Activated naive CD4-positive, alpha-beta T cell (primary cell): ENCODE measurements at places on chromosomes 16 and 17.

- no peak for DNase-seq
Observed at GRCh38 chr16:16062023-16062937, 112.9 kb downstream of the ABCC1 start.

DNA sequence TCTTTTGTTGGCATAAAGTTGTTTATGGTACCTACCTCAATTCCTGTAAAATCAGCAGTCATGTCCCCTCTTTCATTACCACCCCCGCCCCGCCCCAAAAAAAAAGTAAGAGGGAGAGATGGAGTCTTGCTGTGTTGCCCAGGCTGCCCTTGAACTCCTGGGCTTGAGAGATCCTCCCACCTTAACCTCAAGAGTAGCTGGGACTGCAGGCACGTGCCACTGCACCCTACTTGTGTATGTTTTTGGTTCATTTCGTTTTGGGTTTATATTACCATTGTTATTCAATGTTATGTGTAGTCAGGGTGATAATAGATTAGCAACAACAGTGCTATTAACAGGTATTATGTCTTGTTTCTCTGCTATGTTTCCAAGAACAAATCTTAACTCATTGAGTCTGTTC is 15.9 kb downstream of the TNRC6C start:
- no peak for DNase-seq

GRCh38 chr16:49530427-49530970 is 156.9 kb downstream of the C16orf78 start:
- no peak for DNase-seq

DNA sequence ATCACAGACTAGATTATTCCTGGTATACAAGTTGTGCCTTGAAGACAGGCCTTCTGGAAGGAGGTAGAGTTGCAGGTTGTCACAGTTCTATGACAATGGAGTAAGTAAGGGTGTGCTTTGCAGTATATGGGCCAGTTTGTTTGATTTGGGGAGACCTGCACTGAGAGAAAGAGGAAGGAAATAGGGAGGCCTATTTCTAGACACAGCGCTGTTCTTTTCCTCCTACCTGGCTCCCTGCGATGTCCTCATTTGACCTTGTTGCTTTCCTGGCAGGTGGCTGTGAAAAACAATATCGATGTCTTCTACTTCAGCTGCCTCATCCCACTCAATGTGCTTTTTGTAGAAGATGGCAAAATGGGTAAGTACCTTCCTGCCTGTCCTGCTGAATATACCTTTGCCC is 22.5 kb upstream of the RASL10B start:
- DNase-seq = no peak

GRCh38 chr17:78110363-78111015 is 18.1 kb downstream of the TMC6 start:
- DNase-seq = no peak

GRCh38 chr16:85571563-85571812 is 41.6 kb upstream of the GSE1 start:
- DNase-seq = no peak

DNA sequence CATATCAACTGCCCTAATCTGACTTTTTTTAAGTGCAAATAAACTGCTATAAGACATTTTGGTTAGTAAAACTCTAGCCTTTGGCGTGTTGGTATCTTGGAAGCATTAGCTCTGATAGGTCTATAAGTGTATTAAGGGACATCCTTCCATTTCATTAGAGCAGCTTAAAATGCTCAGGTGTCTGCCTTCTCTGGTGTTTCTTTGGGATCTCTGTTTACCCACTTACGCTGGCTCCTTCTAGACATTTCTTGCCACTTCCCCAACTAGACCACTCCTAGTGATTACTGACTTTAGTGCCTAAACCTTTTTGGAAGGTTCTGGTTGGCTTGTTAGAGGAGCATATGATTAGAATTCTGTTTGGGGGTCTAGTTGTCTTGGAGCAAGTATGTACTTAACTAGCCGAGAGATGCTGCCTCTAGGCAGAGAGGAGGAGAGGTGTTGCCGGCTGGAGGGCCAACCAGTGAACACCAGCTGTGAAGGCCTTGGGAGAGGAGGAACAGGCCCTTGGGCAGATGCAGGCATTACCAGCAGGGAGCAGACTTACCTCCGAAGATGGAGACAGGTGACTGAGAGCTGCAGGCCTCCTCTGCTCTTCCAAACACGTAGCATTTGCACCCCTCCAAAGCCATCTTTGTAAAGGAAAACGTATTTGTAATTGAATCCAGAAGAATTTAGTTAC is 15.2 kb upstream of the CLEC18C start:
- no peak for DNase-seq

DNA sequence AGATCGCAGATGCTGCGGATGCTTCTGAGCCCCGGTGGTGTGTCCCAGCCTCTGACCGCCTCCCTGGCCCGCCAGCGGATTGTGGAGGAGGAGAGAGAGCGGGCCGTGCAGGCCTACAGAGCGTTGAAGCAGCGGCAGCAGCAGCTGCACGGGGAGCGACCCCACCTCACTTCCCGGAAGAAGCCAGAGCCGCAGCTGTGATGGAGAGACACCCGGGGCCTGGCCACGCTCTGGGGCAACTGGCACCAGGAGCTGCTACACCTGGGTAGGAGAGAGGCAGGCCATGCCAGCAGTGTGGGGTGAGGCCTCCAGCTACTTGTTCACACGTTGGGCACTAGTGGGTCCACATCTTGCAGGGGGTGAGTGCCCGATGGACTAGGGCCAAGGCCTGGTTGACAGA is 6.0 kb downstream of the CCDC137 start:
- DNase-seq = no peak

DNA sequence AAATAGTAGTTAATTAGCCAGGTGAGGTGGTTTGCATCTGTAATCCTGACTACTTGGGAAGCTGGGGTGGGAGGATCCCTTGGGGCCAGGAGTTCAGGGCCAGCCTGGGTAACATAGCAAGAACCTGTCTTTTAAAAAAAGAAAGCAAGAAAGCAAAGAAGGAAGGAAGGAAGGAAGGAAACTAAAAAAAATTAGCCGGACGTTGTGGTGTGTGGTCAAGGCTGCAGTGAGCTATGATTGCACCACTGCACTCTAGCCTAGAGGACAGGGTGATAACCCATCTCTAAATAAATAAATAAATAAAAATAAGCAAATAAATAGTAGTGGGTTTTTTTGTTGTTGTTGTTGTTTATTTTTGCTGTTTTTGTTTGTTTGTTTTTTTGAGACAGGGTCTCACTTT is 39.3 kb upstream of the MAP2K6 start:
- DNase-seq = no peak

DNA sequence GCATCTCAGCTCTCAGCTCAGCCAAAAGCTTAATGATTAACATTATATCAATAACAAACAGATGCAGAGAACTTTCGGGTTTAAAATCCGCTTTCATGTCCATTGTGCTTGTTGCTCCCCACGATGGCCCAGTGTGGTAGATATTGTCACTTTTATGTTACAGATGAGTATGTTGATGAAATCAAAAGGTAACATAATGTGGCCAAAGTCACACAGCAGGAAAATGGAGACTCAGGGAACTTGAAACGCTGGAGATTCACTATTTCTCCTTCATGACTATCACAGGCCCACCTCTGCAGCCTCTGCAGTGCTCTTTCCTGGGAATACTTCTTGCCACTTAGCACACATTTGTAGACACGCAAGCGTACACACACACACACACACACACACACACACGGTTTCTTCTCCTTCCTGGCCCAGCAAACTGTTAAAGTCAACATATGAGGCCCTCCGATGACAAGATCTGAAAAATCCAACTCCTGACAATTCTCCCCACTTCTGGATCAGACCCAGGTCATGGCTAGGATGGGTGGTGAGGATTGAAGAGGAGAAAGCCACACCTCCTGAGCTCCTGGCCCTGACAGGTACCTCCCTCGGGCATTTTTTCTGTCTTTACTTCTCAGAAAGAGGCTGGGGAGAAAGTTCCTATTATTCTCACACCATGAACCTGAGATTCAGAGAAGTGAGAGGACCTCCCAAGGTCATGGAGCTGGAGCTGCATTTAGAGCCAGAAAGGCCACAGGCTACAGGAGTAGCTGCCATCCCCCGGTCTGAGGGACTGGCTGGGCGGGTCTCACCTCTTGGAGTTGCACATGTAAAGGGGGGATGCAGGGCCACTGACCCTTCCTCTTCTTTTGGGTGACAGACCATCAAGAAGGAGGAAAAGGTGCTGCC is 9.7 kb downstream of the DRC7 start:
- DNase-seq = no peak

- no peak for DNase-seq
Observed at GRCh38 chr17:31702041-31702440, 157.0 kb downstream of the COPRS start.

GRCh38 chr16:80909720-80910119 is 97.0 kb downstream of the CMC2 start:
- no peak for DNase-seq

GRCh38 chr17:75403131-75403530 is 2.3 kb downstream of the GRB2 start:
- DNase-seq = no peak

GRCh38 chr16:78906135-78906534 is 694.4 kb downstream of the MAF start:
- DNase-seq = no peak

DNA sequence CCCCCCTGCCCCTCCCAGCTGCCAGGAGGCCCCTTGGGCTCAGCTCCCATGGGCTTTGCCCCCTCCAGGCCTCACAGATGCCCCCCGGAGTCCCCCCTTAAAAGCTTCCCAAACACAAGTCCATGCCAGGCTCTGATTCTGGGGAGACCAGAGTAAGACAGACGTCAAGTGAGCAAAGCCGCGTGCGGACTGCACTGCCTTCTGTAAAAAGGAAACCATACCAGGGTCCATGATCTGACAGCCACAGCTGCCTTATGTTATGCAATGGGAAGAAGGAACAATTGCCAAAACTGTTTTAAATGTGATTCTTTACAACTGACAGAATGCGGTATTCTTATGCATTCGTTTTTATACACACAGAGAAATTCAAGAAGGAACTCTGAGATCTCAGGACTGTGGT is 17.9 kb upstream of the HEXD start:
- DNase-seq = no peak

DNA sequence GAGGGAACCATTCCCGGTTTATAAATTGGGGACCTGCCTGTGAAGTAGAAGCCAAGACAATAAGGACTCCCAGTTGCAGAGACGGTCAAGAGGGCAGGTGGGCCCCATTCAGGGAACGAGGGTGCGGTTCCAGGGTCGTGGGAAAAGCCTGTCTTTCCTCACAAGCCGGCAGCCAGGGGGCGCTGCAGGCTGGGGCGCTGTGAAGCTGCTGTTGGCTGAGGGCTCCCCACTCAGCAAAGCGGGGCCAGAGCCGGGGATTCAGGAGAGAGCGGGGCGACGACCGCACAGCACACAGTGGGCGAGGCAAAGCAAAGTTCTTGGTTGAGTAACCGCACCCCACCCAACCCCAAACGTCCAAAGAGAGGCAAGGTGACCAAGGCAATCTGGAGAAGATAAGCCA is 24.9 kb downstream of the CDRT15 start:
- DNase-seq = peak; percentile 36

DNA sequence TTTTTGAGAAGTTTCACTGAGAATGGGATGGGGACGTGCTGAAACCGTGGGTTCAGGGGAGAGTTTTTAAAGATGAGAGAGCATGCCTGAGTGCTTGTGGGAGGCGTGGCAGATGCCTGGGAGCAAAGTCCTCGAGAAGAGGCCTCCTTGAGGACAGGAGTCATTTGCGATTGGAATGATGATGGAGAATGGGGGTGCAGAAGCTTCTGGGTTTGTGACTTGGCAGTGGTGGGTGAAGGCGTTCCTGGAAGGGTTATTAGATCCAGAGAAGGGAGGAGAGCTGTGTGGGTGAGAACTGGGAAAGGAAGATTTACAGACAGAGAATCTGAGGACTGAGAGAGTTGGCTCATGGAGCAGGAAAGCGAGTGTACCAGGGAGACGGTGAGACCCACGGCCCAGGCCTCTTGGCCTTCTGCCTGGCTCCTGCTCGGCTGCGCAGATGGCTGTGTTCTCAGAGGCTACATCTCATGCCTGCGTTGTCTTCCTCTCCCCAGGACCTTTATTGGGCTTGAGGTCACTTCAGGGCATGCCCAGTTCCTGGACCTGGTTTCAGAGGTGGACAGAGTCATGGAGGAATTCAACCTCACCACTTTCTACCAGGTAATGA is 8.6 kb upstream of the MMP15 start:
- no peak for DNase-seq

DNA sequence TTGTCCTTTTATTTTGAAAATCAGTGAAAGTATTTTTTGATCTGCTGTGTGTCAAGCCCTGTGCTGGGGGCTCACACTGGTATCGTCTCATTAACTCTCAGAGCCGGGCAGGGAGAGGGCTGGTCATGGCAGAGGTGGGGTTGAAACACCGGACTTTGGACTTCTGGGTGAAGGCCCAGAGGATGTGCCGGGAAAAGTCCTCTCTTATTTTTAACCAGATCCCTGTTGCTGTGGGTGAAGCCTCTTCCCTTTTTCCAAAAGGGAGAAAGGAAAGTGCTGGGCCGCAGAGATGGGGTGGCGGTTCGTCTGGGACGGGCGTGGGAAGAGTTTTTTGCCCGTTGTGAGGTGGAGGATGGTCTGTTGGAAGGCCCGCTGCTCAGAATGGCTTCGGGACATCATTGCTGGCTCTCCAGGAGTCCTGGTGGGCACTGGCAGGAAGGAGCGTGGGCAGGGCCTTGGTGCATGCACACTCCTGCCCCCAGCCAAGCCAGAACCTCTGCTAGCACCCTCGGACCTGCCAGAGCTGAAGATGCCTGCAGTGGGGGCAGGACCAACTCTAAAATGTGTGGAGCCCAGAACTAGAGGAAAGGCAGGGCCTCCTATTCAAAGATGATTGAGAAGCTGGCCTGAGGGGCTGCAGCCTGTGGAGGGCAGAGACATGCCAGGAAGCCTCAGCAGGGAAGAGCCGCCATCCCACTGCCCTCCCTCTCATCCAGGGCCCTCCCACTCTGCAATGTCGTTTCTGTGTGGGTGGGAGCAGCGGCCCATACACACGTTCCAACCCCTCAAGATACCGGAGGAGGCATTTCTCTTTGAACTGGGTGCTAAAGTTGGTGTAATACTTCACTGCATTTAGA is 213.2 kb downstream of the CCDC182 start:
- DNase-seq = no peak

DNA sequence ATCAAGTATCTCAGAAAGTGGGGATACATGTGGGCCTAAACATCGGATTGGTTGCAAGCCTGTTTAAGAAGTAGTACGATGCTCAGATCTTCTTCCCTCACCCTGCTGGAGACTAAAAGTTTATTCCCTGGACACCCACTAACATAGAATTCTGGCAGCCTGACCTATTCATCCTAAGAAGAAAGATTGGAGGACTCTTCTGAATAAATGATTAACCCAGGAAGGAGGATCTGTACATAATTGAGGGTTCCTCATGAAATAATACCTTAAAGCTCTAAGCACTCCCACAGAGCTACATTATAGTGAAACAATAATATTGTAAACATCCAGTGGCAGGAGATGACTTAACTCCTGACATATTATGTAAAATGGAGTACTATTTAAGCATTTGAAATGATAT is 111.7 kb downstream of the NLK start:
- DNase-seq = no peak

DNA sequence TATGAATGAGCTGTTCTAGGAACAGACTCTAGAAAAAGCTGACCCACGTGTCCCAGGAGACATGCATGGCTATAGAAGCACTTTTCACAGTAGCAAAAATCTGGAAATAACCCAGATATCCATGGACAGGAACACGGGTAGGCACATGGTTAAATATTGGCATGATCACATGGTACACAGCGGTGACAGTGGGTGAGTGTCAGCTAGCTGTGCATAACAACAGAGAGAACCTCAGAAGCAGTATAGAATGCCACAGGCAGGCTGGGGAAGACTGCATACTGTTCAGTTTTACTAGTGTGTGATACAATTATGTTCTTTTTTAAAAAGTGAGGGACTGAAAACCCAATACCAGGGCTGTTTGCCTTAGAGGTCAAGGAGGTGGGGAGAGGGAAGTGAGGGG is 31.4 kb downstream of the EPN2 start:
- no peak for DNase-seq

- no peak for DNase-seq
Observed at GRCh38 chr17:76543826-76544545, 4.1 kb downstream of the PRCD start.
